ENCODE measurements at places on chromosomes 5 and 9. TPM values are rescaled to one million over a fixed set of nuclear protein-coding genes. Genes with fewer than 3 reads are reported as not detected.

DNA sequence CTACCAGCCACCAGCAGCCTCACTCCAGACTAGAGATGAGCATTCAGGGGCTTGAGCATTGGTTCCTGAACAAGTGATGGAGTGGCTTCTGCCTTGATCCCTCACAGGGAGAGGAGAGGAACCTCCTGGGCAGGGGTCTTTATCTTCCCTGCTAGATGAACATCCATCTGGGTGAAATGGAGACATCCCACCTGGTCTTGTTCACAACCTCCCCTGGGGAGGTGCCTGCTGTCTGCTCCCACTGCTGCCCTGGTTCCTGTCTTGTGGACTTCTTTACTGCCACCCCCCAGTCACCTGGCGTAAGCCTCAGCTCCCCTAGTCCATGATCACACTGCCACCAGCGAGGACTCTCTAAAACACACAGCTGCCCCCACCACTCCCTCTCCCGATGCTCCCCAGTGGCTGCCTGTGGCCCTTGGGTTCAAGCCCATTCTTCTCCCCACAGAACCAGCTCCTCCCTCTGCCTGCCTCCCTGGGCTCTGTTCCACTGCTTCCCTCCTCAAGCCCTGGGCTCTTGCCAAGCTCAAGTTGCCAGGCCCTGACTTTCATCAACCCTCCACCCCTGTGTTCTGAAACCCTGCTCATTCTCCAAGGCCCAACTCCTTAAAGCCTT is 51.5 kb downstream of the COL15A1 start:
- H3K4me1 ChIP-seq = peaks cover 7% of the 10 kb centered on the region
- H3K36me3 ChIP-seq = peaks cover 24% of the 10 kb centered on the region
- no peak overlapping the region for H3K4me3 ChIP-seq
- DNase-seq = no peak

- no peak for DNase-seq
- no peaks in the 10 kb centered on the region for H3K27me3 ChIP-seq
- peaks cover 27% of the 10 kb centered on the region for H3K36me3 ChIP-seq
- H3K27ac ChIP-seq = peak overlapping the region; percentile 22
- no peak overlapping the region for H3K4me3 ChIP-seq
These were observed 18.4 kb downstream of the BASP1 start for GRCh38 chr5:17235731-17236330.

ADAMTS12 gene
- total RNA-seq = 11.5 TPM

DNA sequence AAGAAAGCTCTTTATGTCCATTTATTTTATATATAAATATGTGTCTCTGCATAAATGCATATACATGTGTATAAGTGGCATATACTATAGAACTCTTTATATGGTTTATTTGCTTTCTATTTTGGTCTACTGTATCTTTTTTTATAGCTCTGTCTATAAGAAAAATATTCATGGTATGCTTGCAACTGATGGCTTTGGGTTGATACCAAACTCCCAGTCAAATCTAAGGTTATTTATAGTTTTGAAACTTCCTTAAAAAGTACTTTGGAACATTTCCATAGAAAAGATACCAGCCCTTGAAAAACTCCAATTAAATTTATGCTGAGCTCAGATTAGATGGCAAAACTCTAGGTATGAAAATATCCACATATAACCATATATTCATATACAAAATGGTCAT is 120.0 kb upstream of the KLF9 start:
- DNase-seq = no peak
- H3K27me3 ChIP-seq = no peaks in the 10 kb centered on the region
- H3K4me3 ChIP-seq = no peak overlapping the region
- no peaks in the 10 kb centered on the region for H3K36me3 ChIP-seq
- H3K4me1 ChIP-seq = peaks cover 32% of the 10 kb centered on the region

Data from WTC11 (cell line).